ENCODE measurements at places on chromosomes 16 and 17. TPM values are rescaled to one million over a fixed set of nuclear protein-coding genes. Genes with fewer than 3 reads are reported as not detected.

USP22 gene
- 154 TPM for total RNA-seq

DNA sequence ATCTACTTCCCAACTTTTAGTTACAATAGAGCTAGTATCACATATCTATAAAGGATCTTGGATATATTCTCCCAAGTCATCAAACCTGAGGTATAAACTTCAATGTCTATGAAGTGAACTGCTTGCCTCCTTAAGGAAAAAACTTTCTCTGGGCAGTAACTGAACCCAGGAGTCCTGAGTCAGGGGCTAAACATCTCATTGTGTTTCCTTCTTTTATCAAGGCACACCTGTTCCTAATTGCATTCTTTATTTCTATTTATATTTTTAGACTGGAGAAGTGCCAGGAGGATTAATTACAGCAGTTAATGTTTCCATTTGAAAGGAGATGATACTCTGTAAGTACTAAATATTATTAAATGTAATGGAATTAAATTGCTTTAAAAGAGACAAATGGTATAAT lies 98.6 kb downstream of the CDH8 start:
- no peak for DNase-seq
- no peak overlapping the region for H3K4me3 ChIP-seq
- H3K27ac ChIP-seq = no peak overlapping the region
- H3K4me1 ChIP-seq = no peaks in the 10 kb centered on the region

GRCh38 chr17:34886831-34887230 lies 74.4 kb downstream of the CCT6B start:
- no peaks in the 10 kb centered on the region for H3K36me3 ChIP-seq
- DNase-seq = no peak
- no peaks in the 10 kb centered on the region for H3K4me1 ChIP-seq
- no peak overlapping the region for H3K4me3 ChIP-seq

DNA sequence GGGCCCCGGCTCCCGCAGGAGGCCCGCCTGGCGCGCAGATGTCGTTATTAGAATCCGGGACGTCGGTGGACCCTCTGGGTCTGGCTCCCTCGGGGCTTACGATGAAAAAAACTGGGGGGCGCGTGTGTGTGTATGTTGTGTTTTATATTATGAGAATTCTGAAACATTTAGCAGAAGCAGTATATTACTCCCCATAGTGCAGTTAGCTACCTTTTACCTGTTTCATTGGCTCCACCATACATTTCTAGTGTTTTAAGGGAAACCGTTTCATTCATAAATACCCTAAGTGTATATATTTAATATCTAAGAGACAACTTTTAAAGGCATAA lies 486 bp upstream of the DNAJA2 start:
- peaks cover 28% of the 10 kb centered on the region for H3K36me3 ChIP-seq
- DNase-seq = no peak
- no peaks in the 10 kb centered on the region for H3K27me3 ChIP-seq
- H3K4me3 ChIP-seq = peak overlapping the region; percentile 90

DNA sequence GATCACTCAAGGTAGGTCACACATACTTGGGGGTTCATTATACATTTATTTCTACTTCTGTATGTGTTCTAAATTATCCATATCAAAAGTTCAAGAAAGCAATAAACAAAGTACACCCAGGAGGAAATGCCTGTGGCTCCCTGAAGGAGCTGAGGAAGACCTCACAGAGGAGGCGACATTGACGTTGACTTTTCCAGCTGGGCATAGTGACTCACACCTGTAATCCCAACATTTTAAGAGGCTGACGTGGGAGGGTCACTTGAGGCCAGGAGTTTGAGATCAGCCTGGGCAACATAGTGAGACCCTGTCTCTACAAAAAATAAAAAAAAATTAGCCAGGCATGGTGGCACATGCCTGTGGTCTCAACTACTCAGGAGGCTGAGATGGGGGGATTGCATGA lies 16.3 kb downstream of the ITGAD start:
- H3K4me3 ChIP-seq = no peak overlapping the region
- H3K27ac ChIP-seq = no peak overlapping the region
- no peak for DNase-seq
- H3K4me1 ChIP-seq = no peaks in the 10 kb centered on the region
- H3K27me3 ChIP-seq = no peaks in the 10 kb centered on the region
- no peaks in the 10 kb centered on the region for H3K36me3 ChIP-seq

DNA sequence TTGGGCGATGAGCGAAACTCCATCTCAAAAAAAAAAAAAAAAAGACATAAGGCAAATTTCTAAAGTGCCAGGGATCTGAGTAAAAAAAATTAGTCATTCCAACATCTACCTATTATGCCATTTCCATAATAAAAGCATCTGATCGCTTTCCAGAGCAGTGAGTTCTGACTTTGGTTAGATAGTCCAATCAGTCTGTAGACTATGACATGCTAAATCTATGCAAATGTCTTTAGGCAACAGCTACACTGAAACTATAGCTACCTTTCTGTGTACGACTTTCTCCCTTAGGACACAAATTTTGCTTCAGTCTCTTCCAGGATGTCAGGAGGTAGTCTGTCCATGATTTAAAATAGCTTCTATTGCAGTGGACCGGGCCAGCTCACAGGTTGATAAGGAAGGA lies 58.9 kb upstream of the ARHGAP44 start:
- no peaks in the 10 kb centered on the region for H3K27me3 ChIP-seq
- no peak for DNase-seq
- H3K4me1 ChIP-seq = peaks cover 15% of the 10 kb centered on the region
- no peak overlapping the region for H3K27ac ChIP-seq
